SJCRH30 (cell line): ENCODE measurements at places on chromosomes 4 and X. TPM values are rescaled to one million over a fixed set of nuclear protein-coding genes. Genes with fewer than 3 reads are reported as not detected.
A peak's percentile ranks its signal among the peaks of the same experiment; 100 is the strongest.

The GAR1 gene
- total RNA-seq = 23.8 and 24.6 TPM in 2 replicates

DNA sequence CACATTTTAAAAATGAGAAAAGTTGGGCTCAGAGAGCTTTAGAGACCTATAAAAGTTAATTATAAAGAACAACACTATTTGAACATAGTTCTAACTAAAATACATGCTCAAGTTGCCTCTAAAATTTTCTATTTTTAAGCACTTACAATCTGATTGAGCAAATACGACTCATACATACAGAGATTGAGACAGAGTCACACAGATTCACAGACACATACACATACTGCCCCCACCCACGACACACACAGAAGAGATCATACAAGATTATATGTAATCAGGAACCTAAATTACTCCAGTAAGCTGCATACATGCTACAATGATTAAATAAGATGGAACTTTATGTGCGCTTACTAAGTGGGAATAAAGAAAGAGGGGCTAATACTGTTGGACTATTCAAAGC is 2.7 kb upstream of the ASB5 start:
- H3K4me3 ChIP-seq = no peak overlapping the region
- H3K36me3 ChIP-seq = no peaks in the 10 kb centered on the region
- no peak for DNase-seq
- H3K4me1 ChIP-seq = peaks cover 23% of the 10 kb centered on the region
- peak overlapping the region; percentile 79 for H3K27ac ChIP-seq

GRCh38 chr4:184765473-184766340 is 31.8 kb upstream of the CENPU start:
- no peaks in the 10 kb centered on the region for H3K36me3 ChIP-seq
- no peaks in the 10 kb centered on the region for H3K4me1 ChIP-seq
- H3K27me3 ChIP-seq = no peaks in the 10 kb centered on the region
- no peak overlapping the region for H3K4me3 ChIP-seq

GRCh38 chr4:145882604-145883003 is 56.0 kb downstream of the ZNF827 start:
- DNase-seq = peak; percentile 31
- H3K36me3 ChIP-seq = no peaks in the 10 kb centered on the region
- H3K4me1 ChIP-seq = no peaks in the 10 kb centered on the region
- no peak overlapping the region for H3K27ac ChIP-seq
- H3K4me3 ChIP-seq = no peak overlapping the region

- peaks cover 10% of the 10 kb centered on the region for H3K4me1 ChIP-seq
- H3K27me3 ChIP-seq = no peaks in the 10 kb centered on the region
- DNase-seq = no peak
- H3K4me3 ChIP-seq = no peak overlapping the region
- H3K36me3 ChIP-seq = no peaks in the 10 kb centered on the region
Observed at GRCh38 chr4:77124576-77124975, 32.4 kb upstream of the CCNG2 start.

DNA sequence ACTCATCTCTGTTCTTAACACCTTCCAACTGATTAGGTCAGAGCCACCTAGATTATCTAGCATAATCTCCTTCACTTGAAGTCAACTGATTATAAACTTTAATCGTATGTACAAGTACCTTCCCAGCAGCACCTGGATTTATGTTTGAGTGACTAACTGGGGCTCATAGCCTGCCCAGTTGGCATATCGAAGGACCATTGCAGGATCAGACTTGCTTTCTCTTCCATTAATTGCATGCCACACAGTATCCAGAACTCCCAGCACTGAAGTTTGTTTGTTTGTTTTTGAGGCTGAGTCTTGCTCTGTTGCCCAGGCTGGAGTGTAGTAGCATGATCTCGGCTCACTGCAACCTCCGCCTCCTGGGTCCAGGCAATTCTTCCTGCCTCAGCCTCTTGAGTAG is 27.9 kb downstream of the GRK4 start:
- H3K4me3 ChIP-seq = no peak overlapping the region
- no peaks in the 10 kb centered on the region for H3K36me3 ChIP-seq
- H3K27me3 ChIP-seq = no peaks in the 10 kb centered on the region
- H3K4me1 ChIP-seq = no peaks in the 10 kb centered on the region
- no peak overlapping the region for H3K27ac ChIP-seq

DNA sequence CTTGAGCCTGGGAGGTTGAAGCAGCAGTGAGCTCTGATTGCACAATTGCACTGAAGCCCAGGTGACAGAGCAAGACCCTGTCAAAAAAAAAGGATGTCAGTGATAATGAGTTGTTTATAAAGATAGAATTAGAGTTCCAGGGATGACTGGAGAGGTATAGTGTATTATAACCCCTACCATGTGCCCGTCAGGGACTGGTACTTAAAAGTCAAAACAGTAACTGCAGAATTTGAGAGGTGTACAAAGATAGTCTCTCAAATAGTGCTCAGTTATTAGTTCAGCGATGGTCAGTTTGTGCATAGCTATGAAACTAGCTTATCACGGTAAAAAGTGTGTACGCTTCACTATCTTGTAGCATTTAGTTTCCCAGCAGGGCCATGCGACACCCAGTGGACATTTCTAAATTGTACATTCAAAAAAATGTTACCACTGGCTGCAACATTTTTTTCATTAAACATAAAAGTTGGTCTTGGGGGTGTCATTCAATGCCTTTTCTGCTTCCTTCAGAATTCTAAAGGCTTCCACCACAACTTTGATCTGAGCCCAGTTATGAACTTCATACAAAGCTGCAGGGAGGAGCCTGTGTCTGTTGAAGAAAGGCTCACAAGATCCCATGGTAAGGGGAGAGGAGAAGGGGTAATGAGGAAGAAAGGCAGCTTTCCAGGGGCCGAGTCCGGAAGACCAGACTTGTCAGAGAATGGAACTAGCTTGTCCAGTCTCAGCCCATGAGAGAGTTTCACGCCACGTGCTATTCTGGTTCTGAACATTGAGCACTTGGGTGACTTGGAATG is 9.2 kb upstream of the GYG2 start:
- H3K4me1 ChIP-seq = peaks cover 6% of the 10 kb centered on the region; the same call in 1 of the 2 replicates
- no peaks in the 10 kb centered on the region for H3K27me3 ChIP-seq
- H3K27ac ChIP-seq = peak overlapping the region; percentile 5; the same call in 1 of the 2 replicates
- H3K4me3 ChIP-seq = no peak overlapping the region

- no peaks in the 10 kb centered on the region for H3K36me3 ChIP-seq
- no peak for DNase-seq
- H3K27ac ChIP-seq = no peak overlapping the region
- H3K27me3 ChIP-seq = 0 out of 2 replicates have a peak, but pooled peaks cover 2% of the 10 kb centered on the region
Observed at GRCh38 chr4:95256108-95256835, 292.5 kb downstream of the UNC5C start.

GRCh38 chr4:55050418-55050950 is 74.9 kb downstream of the KDR start:
- 0 out of 2 replicates have a peak, but pooled peaks cover 4% of the 10 kb centered on the region for H3K4me1 ChIP-seq
- no peaks in the 10 kb centered on the region for H3K27me3 ChIP-seq
- DNase-seq = peak; percentile 56
- no peak overlapping the region for H3K4me3 ChIP-seq

The GAGE13 gene
- not detected in 2 replicates for total RNA-seq

DNA sequence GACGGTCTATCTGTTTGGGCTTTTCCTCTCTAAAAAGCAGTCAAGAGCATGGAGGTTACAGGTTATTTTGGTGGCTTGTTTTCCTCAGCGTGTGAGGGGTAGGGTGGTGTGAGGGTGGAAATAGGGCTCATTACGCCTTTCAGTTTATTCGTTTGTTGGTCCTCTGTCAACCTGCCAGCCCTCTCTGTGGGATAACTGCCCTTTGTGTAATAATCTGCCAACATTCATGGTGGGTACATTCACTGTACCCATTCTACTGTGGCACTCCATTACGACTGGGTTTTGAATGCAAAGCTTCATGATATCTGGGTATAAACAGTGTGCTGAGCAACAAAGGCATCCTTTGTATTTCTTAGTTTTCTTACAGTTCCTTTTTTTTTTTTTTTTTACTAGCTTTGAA is 136.4 kb downstream of the ADGRL3 start:
- DNase-seq = no peak
- H3K4me1 ChIP-seq = no peaks in the 10 kb centered on the region
- no peaks in the 10 kb centered on the region for H3K36me3 ChIP-seq
- no peaks in the 10 kb centered on the region for H3K27me3 ChIP-seq
- H3K27ac ChIP-seq = no peak overlapping the region

DNA sequence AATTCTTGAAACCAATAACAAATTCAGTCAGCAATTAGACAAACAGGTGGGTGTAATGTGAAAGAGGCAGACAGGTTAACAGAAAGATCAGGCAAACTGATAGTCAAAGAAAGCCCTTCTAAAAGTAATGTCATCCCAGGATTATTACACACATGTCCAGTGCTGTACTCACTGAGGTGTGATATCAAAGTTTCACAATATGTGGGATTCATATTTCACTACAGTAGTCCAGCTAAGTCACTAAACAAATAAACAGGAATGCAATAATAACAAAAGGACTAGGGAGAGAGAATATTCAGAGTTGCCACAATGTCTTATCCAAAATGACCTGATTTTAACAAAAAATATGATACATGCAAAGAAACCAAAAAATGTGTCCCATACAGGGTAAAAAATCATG is 787.5 kb downstream of the FSTL5 start:
- no peak for DNase-seq
- no peak overlapping the region for H3K27ac ChIP-seq
- H3K4me1 ChIP-seq = no peaks in the 10 kb centered on the region
- no peak overlapping the region for H3K4me3 ChIP-seq
- H3K27me3 ChIP-seq = no peaks in the 10 kb centered on the region

The DOK7 gene
- total RNA-seq = 8.6 and 9.6 TPM in 2 replicates
